Inflammatory macrophage treated with lipopolysaccharide for 1 hour (primary cell): ENCODE measurements at places on chromosomes 4 and X.

DNA sequence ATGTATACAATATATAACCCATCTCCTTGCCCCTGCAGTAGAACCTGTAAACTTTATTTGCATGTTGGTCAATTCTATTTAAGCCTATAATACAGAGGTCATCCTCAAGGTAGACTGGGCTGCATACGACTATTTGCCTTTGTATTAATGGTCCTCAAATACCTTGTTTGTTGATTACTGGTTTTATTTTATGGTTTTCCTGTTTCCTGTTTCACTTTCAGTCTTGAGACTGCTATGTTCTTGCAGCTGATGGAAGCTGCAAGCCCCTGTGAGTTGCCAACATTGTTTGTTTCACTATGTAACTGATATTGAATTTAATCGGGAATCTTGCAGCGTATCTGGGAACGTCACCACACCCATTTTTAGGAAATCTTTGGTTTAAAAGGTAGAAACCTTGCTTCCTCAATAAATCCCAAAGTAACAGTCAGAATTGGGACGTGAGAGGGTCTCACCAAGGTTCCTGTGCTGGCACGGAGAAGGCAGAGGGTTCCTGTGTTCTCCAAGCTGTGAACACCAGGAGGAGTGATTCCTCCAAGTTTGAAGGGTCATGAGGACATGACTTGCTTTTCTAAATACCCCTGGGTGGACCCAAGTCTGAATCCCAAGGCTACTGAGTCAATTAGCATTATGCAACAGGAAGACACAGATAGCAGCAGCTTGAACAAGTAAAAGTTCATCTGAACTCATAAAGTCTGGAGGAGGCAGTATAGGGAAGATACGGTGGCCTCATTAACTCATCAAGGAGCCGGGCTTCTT, 110.6 kb upstream of the PNPLA4 start:
- DNase-seq = peak; percentile 0

- DNase-seq = no peak
These were observed 27.3 kb downstream of the TKTL1 start for GRCh38 chrX:154322890-154323289.

DNA sequence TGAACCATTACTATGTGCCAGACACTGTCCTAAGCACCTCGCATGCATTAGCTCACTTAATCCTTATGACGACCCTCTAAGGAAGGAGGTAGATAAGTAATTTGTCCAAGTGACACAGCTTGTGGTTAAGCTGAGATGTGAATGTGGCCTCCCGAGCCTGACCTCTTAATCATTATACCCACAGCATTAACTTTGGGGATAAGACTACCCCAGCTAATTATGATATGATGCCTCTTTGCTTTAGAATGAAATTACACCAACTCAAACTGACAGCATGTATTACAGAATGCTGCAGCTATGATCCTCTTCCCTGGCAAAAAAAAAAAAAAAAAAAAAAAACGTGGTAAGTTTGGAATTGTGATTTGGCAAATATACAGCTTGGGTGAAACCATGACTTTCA, 53.5 kb downstream of the APBB2 start:
- DNase-seq = no peak

DNA sequence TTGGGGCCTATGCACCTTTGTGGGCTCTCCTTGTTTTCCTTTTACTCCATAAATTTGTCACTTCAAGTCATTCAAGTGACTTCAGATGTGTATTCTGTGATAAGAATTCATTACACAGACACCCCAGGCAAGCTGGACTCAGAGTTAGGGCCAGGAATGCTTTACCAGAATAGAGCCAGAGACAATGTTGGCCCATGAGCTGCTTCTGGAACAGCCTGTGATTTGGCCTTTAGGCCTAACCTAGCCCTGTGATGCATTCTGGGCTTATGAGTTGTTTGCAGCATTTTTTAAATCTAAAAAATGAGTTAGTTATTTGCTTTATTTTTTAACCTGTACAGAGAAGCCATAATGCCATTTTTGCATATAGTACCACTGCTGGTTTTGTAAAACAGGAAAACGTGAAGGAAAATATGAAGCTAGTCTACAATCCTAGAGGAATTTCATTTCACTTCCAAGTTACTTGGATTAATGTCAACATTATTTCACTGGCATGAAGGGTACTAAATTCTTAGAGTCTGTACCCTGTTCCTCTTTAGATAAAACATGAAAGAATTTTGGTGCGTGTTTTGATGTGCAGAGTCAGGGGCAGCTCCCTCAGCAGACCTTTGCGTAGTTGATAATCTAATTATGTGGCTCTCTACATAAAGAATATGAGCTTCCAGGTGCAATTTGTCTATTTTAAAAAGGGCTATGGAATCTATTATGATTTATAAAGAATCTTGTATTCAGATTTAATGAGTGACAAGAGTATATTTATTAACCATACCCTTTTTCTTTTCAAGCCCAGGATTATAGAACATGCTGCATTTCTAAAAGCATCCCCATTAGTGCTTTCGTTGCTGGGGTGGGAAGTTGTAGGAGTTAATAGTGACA, 84.7 kb downstream of the ARHGAP10 start:
- DNase-seq = no peak

DNA sequence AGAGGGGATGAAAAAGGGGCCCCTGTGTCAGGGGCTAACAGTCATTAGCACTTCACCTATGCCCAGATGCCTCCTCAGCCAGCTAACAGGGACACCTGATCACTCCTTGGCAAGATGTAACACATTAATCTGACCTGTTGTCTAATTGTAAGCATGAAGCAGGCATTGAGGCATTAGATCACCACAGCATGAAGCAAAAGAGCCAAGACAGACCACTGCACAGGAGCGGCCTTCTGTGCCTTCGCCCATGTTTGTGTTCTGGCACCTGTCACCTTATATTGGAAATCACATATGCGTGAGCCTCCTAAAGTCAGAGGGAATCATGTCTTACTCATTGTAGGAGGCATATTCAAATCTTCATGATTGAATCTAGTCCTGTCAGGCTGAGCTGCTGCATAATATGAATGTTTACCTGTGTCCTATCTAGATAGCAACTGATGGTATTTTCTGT, 48.4 kb downstream of the PTTG2 start:
- DNase-seq = no peak

- no peak for DNase-seq
These were observed 1877.9 kb upstream of the PCDH7 start for GRCh38 chr4:28842271-28842670.

- DNase-seq = no peak
These were observed 38.6 kb downstream of the CENPU start for GRCh38 chr4:184695178-184695896.

GRCh38 chr4:22458098-22458497, 57.8 kb downstream of the ADGRA3 start:
- no peak for DNase-seq

- DNase-seq = no peak
These were observed 164.4 kb upstream of the CPEB2 start for GRCh38 chr4:14837860-14838259.

- peak; percentile 92 for DNase-seq
These were observed at the start of gene RLIM for GRCh38 chrX:74614093-74614909. Gene RLIM (minus strand): TSS chrX:74614624. CDS start chrX:74595977, 18,647 bp downstream.

- no peak for DNase-seq
These were observed 93.5 kb upstream of the SLC6A14 start for GRCh38 chrX:116342903-116343302.

GRCh38 chr4:138428611-138429010, 186.5 kb upstream of the SLC7A11 start:
- no peak for DNase-seq

- DNase-seq = peak; percentile 93
These were observed 6.0 kb downstream of the SEL1L3 start for GRCh38 chr4:25856756-25857155.

GRCh38 chr4:81546777-81547176, 75.1 kb upstream of the RASGEF1B start:
- DNase-seq = no peak

- DNase-seq = no peak
These were observed 11.0 kb upstream of the EXOC1L start for GRCh38 chr4:55808632-55809031.

DNA sequence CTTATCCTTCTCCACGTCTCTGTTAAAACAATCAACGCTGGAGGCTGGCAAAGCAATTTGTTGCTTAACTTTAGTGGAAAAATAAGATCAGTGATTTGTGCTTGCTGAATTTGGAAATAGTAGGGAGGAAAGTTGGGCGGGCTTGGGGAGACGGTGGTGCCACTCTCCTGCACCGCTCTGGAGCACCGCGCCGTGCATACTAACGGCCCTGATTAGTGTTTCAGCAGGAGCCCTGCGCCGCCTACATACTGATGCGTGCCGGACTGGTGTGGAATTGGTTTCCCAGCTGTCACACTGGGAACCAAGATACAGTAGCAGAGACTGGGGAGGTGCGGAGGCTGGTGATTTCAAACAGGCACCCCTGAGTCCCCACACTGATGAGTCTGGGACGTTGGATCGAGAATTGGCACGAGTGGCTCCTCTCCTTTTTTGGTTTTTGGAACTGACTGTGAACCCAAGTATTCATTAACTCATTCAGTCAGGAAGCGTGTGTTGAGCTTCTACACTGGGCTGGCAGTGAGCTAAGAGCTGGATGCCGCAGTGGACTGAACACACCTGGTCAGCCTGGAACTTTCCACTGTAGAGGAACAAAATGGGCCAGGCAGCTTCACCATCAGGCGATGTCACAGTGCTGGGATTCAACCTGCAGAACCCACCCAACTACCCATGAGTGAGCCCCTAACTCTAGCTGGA, 29.0 kb upstream of the PSAPL1 start:
- DNase-seq = no peak

- DNase-seq = no peak
These were observed 140.5 kb downstream of the KLHL8 start for GRCh38 chr4:87079967-87080366.

- DNase-seq = no peak
These were observed 29.1 kb upstream of the GRSF1 start for GRCh38 chr4:70868778-70869177.

DNA sequence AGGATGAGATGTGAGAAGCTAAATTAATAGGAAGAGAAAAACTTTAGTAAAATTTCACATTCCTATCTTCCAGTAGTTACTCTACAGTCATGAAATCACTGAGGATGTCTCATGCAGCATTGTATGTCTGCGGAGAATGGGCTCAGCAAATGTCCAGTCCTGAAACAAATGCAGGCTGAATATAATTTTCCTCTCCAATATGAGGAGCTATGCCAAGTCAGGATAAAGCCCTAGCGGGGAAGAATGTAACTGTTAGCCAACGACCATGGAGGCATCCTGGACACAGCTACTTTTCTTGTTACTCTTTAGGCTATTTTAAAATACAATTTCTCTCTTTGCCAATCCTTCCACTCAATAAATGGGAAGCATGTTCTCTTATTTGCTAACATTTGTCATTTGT, 127.7 kb downstream of the PRKX start:
- DNase-seq = no peak

- DNase-seq = no peak
These were observed 737.1 kb downstream of the FAT4 start for GRCh38 chr4:126051689-126052424.

GRCh38 chr4:126271292-126271691, 956.5 kb downstream of the FAT4 start:
- DNase-seq = no peak

DNA sequence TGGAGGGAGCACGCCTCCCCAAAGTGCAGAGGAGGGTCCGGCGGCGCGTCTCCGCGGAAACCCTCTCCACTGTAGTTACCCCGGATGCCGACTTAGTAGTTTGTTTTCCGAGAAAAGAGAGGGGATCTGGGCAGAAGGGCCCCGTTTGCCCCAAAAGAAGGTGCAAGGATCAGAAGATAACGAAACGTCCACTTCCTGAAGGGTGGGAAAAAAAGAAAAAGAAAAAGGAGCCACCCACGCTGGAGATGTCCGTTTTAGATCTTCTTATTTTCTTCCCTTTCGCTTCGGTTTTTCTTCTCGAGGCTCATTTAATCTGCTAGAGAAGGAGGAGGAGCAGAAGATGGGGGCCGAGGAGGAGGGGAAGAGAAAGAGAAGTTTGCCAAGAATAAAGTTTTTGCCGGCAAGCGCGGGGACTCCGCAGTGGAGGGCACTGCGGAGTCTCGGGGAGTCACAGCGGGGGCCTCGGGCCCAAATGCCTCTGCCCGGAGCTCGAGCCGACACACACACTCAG, 517 bp downstream of the LEF1 start:
- DNase-seq = peak; percentile 23

GRCh38 chrX:122119361-122119760, 1064.7 kb upstream of the GRIA3 start:
- no peak for DNase-seq

- no peak for DNase-seq
These were observed 304.4 kb downstream of the AFF2 start for GRCh38 chrX:148804579-148805355.

DNA sequence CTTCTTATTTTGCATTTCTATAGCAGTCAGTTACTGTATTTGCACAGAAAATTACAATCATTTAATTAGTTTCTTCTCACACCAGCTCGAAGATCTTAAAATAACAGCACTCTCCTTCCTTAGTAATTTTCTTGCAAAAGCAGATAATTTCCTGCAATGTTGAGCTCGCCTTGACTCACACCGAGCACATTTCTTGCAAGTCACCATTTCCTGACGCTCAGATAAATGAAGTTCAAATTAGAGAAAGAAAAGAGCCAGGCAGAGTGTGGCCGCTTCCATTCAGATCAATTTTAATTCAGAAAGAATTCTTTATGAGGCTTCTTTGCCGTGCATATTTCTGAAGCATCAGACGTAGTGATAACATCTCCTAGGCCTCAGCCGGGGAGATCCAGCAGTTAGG, 10.1 kb downstream of the SORCS2 start:
- no peak for DNase-seq

DNA sequence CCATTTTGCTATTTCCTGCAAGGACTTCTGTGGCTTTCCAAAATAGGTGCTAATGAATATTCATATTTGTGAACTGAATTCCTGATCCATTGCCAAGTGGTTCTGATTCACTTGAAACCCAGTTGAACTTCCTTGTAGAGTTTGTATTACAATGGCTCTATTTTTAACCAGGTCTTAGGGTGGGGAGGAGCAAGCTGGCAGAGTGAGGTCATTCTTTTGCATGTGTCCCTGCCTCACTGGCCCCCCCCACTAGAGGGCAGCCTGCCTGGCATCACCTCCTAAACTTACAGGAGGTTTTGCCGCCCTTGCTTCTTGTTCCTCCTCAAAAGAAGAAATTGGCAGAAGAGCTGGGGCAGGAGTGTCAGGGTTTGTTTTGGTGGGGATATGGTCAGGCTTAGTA, 10.5 kb downstream of the PTTG2 start:
- peak; percentile 88 for DNase-seq

DNA sequence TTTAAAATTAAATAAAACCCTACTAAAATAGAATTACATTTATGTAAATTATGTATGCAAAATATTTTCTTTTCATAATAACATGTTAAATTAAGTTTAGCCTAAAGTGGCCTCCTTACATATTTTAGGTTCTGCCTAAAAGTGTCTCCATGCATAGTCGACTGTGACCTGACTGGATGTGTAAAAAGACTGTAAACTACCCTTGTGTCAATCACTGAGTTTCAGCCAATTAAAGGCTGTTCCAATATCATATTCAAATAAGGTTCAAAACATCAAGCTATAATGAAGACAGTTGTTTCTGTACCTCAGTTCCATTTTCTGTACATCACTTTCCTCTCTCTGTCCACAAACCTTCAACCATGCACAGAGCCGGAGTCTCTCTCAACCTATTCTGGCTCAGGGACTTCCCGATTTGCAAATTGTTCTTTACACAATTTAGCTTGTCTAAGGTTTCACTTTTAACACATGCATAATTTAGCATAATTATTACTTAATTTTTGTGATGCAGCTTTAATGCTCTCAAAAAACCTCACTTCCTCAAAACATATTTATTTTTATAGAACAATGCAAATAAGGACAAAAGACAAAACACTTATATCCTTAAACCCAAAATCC, 60.1 kb downstream of the SH3RF1 start:
- peak; percentile 75 for DNase-seq
